Pulmonary artery endothelial cell (primary cell): ENCODE measurements at places on chromosomes 12 and 14. TPM values are rescaled to one million over a fixed set of nuclear protein-coding genes. Genes with fewer than 3 reads are reported as not detected.
A peak's percentile ranks its signal among the peaks of the same experiment; 100 is the strongest.

Gene AQP2
- not detected in 2 replicates for total RNA-seq

DNA sequence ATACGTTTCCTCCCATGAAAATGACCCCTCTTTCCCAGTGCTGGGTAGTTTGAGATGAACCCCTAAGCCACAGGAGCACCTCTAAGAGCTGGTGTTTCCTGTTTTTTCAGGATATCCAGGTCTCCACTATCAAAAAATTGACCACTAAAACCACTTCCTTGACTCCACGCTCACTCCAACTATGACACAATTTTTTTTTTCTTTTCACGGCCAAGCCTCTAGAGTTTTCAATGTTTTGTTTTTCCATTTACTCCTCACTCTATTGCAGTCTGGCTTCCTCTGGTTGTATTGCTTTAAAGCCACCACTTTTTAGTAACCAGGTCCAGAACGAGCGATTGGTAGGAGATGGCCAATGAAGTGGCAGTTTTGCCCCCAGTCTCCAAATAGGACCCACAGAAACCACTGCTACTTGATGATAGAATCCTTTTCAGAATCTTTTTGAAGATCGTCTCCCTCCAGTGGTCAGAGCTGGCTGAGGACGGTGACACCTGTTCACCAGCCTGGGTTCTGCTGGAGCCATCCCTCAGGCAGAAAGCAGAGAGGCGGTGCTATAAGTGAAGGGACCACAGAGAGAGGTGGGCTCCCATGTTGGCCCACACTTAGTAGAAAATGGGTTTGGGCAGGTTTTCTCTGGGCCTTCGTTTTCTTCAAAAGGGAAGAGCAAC, 454.4 kb downstream of the VRK1 start:
- DNase-seq, result no peak

Gene GAS2L3
- 23.6 and 33.4 TPM in 2 replicates for total RNA-seq

Gene CFAP54
- total RNA-seq, result 10.0 and 26.2 TPM in 2 replicates

DNA sequence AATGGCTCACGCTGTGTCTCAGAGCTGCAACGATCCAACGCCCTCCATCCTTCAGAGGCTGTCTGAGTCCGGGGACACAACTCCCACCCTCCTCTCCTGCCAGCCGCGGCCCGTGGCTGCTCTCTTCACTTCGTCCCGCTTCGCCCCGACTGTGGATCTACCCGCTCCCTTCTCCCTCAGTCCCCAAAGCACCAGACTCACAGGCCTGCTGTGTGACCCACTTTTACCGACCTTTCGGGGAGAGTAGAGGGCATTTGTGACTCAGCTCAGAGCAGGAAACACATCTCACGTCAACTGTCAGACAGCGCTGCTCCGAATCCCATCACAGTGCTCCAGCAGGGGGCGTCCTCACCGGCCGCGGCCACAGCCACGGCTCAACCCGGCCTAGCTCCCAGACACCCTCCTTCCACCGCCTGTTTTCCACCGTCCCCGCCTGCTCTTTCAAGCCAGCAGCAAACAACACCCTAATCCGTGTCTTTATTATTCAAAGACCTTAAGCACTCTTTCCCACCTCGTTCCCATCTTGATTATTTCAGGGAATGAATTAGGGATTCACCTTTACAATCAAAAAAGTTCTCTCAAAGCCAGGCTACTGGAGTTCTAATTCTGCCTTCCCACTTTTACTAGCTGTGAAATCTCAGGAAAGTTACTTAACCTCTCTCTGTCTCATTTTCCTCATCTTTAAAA, 5.0 kb upstream of the AQP2 start:
- peak; percentile 35 for DNase-seq

- DNase-seq, result no peak
Measured at GRCh38 chr14:58395562-58395811, 243 bp upstream of the TOMM20L start.

GRCh38 chr12:9925705-9926393, 6.3 kb downstream of the CLEC2A start:
- no peak for DNase-seq

DNA sequence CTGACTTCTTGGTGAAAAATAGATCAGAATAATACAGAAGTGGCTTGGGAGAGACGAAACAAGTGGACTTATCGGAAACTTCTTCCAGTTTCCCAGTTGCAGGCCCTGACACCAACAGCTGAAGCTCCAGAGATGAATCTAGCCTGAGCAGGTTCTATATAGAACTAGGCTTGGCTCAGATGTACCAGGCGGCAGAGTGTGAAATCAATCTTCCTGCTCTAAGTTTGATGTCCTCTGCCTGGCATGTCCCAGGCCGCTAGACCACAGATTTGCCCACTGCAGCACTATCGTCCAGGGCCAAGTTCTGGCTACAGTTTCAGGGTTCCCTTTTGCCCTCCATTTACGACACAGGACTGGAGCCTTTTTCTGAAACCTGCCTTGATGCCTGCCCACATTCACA, 91.3 kb upstream of the PLEKHA5 start:
- no peak for DNase-seq

Gene MUCL1
- not detected in 2 replicates for total RNA-seq

Gene RNU7-1
- not detected in 2 replicates for total RNA-seq

Gene MYO1H
- not detected in 2 replicates for total RNA-seq

DNA sequence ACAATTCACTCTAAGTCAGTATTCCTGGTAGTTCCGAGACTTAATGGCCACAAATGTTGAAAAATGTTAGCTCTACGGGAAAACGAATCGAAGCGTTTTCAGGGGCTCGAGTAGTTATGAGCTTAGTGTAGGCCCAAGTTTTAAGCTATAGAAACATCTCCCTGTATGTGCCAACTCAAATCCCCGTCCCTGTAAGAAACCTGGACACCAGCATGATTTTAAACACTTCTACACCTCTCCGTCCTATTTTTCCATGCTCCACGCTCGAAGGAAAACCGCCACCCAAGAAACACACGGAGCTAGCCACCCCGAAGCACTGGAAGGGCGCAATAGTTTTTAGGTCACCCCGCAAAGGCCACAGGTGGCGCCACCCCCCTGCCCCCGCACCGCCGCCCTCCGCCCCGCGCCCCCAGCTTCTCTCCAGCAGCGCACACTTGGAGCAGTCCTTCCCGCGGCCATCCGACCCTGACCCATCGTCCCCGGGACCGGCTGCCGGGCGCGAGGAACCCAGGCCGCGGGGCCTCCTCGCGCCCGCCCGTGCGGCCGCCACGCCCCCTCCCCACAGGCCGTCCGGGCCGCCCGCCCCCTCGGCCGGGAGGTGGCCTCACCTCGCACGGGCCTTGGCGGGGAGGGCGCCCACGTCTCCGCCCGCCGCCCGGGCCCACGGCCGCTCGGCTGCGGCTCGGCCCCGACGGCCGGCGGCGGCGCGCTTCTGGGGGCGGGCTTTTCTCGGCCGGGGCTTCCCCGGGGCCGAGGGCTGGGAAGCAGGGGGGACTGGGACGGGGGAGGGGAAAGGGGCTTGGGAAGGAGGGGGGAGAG, 522 bp downstream of the R3HDM2 start:
- DNase-seq, result no peak

Gene REM2
- total RNA-seq, result under 0.01 TPM in 1 of 2 replicates, not detected in the other

GRCh38 chr12:44375694-44376093, 500.4 kb downstream of the NELL2 start:
- DNase-seq, result no peak

Gene TAS2R30
- 2.2 and 3.5 TPM in 2 replicates for total RNA-seq

Gene SLCO1B1
- not detected in 2 replicates for total RNA-seq

DNA sequence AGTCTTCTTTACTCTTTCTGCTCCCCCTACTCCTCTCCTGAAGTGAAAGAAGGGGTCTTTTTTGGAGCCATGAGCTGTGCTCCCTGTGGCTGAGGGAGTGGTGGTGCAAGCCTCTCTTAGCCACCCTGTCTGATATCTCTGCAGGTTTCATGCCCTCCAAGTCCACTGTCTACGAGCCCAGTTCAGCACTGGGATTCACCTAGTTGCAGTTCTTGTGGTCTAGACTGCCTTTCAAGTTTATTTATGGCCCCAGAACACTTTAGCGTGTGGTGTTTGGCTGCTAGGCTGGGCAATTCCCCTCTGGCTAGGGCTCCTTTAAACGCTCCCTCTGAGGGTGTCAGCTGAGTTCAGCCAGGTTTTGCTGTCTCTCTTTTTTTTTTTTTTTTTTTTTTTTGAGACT, 908.6 kb downstream of the TRHDE start:
- DNase-seq, result no peak

GRCh38 chr14:54603362-54603761, 36.4 kb downstream of the SAMD4A start:
- DNase-seq, result no peak

Gene SSTR1
- total RNA-seq, result 1.1 and 1.2 TPM in 2 replicates
